M059J (cell line): ENCODE measurements at places on chromosomes 16 and 17. TPM values are rescaled to one million over a fixed set of nuclear protein-coding genes. Genes with fewer than 3 reads are reported as not detected.

- no peak for DNase-seq
These were observed 252.4 kb downstream of the NTN1 start for GRCh38 chr17:9273428-9274391.

DNA sequence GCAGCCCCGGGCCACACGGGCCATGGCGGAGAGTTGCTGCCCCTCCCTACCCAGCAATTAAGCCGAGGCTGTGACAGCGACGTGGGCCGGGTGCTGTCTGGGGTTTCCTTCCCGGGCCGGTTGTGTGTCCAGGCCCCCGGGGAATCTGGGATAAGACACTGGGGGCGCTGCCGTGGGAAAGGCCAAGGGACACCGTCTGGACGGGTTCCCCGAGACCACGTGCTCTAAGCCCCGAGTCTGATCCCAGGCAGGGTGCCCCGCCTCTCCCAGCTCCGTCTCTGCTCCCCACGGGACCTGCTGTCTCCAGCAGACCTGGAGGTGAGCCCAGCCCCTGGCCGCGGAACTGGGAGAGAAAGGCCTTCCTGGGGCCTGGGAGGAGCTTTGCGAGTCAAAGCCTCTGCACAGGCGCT is 92.2 kb downstream of the IRX3 start:
- peak; percentile 17 for DNase-seq

- DNase-seq: peak; percentile 36
These were observed 11.9 kb upstream of the DNASE1 start for GRCh38 chr16:3642397-3643094.

- no peak for DNase-seq
These were observed 4.9 kb downstream of the KRT27 start for GRCh38 chr17:40777459-40777858.

Gene ZSCAN10
- not detected in 2 replicates for total RNA-seq

DNA sequence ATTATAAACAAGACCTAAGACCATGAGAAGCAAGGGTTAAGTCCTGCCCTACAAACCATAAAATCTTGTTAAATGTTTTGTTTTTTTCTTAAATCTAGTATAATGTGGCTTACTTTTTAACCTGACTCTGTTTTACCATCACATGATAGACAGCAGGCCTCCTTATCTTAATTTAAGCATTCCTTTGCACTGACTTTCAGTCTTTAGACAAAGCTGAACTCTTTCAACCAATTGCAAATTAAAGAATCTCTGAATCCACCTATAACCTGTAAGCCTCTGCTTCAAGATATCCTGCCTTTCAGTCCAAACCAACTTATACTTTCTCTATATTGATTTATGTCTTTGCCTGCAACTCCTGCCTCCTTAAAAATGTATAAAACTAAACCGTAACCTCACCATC is 478.5 kb downstream of the GRIN2A start:
- peak; percentile 12 for DNase-seq

DNA sequence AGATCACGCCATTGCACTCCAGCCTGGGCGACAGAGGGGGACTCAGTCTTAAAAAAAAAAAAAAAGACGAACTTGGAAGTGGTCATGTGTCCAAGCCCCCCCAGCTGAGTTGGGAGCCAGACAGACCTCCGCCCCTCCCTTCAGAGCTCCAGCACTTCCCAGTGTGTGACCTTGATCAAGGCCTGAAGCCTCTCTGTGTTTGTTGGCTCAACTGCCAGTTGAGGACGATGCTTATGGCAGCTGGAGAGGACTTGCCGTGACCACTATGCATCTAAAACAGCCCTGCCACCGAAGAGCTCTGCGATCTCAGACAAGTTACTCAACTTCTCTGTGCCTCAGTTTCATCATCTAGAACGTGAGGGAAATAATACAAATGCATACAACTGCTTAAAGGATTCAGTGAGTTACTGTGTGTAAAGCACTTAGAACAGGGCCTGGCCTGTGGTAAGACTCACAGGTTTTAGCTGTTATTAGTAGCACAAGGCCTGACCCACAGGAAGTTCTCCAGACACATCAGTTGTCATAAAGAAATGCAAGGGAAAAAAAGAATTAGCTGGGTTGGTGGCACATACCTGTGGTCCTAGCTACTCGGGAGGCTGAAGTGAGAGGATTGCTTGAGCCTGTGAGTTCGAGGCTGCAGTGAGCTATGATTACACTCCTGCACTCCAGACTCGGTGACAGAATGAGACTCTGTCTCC is 7.0 kb upstream of the IL27 start:
- peak; percentile 57 for DNase-seq

Gene NXN
- total RNA-seq: 22.6 and 32.8 TPM in 2 replicates

Gene PSKH1
- 6.1 and 8.2 TPM in 2 replicates for total RNA-seq

Gene TERF2IP
- 52.9 and 65.4 TPM in 2 replicates for total RNA-seq

GRCh38 chr16:84141143-84141670 is 3.8 kb downstream of the HSDL1 start:
- DNase-seq: no peak

Gene CCDC144A
- 0.27 and 0.42 TPM in 2 replicates for total RNA-seq

GRCh38 chr16:9081158-9081557 is 10.3 kb upstream of the HAPSTR1 start:
- no peak for DNase-seq

DNA sequence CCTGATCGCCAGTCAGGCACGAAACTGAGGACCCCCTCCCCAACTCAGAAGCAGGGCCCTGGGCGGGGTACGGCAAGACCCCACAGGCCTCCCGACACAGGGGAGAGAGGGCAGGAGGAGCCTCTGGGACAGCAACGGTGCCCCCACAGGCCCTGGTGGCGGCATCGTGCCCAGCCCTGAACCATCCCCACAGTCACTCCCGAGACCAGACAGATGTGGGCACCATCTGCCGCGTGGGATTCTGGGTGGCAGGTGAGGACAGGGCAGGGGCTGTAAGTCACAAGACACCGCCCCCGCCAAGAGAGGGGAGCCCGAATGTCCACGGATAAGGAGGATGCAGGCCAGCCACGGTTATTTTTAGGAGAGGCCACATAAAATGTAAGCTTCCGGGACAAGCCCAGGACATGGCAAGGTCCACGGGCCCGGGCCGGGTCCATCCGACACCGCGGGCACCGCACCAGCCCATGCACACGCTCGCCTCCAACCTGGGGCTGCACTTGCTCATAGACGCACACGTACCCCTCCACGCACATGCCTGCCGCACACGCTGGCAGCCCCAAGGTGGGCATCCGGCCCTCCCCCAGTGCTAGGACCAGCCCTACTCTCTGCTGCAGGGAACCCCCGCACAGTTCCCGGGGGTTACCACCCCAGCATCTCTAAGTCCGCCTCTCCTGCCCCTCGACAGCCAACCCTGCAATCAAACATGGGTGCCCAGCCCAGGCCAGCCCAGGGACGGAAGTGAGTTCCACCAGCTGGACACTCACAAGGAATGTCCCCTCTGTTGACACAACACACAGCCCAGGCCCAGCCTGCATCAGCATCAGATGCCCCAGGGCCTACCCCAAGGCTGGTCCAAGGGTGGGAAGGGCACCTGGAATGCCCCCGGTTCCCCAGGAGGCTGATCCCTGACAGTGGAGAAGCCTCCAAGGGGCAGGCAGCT is 8.2 kb upstream of the PVALEF start:
- DNase-seq: no peak

Gene KREMEN2
- 2.1 and 6.3 TPM in 2 replicates for total RNA-seq

Gene HAS3
- 0.20 and 1.3 TPM in 2 replicates for total RNA-seq

GRCh38 chr16:51031598-51031997 is 119.5 kb downstream of the SALL1 start:
- DNase-seq: no peak

DNA sequence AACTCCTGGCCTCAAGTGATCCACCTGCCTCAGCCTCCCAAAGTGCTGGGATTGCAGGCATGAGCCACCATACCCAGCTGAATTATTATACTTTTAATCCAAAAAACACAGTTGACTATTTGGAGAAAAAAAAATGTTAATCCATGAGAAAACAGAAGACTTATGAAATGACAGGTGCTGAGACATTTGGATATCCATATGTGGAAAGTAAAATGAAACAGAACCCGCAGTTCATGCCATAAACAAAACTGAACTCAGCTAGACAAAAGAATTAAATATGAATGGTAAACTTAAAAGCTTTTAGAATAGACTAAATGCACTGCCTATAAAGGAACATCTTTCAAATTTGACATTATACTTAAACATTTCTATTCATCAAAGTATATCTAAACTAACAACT is 8.2 kb upstream of the RBBP6 start:
- DNase-seq: no peak

- DNase-seq: no peak
These were observed 15.8 kb upstream of the CAVIN1 start for GRCh38 chr17:42438600-42439567.

- DNase-seq: no peak
These were observed 4.6 kb downstream of the CFAP20 start for GRCh38 chr16:58124601-58124915.

GRCh38 chr17:40568074-40568836 is 3.0 kb upstream of the CCR7 start:
- DNase-seq: no peak

- no peak for DNase-seq
These were observed 28.5 kb downstream of the CACNG1 start for GRCh38 chr17:67072885-67073284.

- no peak for DNase-seq
These were observed 786.1 kb downstream of the KCNJ2 start for GRCh38 chr17:70955441-70955840.

- DNase-seq: peak; percentile 97
These were observed 33.7 kb downstream of the DDX19A start for GRCh38 chr16:70380248-70380918.

DNA sequence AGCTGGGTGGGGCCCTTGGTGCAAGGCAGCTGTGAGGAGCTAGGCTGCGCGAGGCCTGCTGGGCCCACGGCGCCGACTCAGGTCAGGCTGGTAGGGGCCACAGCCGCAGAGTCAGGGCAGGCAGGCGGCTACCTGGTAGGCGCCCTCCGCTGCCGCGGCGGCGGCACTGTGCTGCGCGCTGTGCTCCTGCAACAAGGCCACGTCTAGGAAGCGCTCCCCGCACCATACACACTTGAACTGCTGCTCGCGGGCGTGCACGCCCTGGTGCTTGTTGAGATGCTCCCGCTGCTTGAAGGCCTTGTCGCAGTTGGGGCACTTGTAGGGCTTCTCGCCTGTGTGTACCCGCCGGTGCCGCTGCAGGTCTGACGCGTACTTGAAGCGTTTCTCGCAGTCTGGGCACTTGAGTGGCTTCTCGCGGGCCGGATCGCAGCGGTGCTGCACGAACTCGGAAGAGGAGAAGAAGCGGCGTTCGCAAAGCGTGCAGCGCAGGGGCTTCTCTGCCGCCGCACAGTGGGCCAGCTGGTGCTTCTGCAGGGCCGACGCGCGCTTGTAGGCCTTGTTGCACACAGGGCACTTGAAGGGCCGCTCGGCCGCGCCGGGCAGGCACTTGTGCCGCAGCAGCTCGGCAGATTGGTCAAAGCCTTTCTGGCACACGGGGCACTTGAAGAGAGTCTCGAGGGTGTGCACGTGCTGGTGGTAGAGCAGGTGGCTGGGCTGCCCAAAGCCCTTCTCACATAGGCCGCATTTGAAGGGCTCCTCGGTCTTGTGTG is 3.9 kb downstream of the ZNF319 start:
- no peak for DNase-seq

Gene KCNG4
- not detected in 2 replicates for total RNA-seq

Gene FAM171A2
- total RNA-seq: 1.4 and 5.2 TPM in 2 replicates

Gene CDC6
- total RNA-seq: 37.5 and 48.9 TPM in 2 replicates

- DNase-seq: peak; percentile 77
These were observed 1.0 kb downstream of the HERPUD1 start for GRCh38 chr16:56932721-56933619.

DNA sequence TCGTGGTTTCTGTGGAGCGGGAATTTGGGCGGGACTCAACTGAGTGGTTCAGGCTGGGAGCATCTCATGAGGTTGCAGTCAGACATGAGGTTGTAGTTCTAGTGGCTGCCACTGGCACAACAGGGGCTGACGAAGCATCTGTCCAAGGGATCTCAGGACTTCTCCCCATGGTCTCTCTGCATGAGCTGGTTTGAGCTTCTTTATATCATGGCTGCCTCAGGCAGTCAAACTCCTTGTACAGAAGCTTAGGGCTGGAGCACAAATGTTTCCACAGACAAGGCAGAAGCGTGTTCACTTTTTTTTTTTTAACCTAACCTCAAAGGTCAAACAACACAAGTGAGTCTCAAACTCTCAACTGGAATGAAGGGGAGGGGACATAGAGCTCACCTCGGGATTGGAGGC is 243.3 kb downstream of the MSI2 start:
- no peak for DNase-seq

DNA sequence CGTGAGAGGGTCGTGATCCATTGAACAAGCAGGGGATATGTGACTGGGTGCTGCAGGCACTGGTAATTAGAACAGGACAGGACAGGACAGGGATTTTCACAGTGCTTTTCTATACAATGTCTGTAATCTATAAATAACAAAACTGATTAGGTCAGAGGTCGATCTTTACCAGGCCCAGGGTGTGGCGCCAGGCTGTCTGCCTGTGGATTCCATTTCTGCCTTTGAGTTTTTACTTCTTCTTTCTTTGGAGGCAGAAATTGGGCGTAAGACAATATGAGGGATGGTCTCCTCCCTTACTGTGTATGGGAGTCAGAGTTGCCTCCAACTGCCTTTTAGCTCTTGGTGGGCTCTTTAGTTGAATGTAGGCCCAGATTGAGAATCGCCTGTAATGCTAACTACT is 1.5 kb upstream of the ZNF764 start:
- DNase-seq: no peak

GRCh38 chr17:65456368-65457151 is 104.9 kb downstream of the AXIN2 start:
- no peak for DNase-seq

Gene SLFN14
- not detected in 2 replicates for total RNA-seq

DNA sequence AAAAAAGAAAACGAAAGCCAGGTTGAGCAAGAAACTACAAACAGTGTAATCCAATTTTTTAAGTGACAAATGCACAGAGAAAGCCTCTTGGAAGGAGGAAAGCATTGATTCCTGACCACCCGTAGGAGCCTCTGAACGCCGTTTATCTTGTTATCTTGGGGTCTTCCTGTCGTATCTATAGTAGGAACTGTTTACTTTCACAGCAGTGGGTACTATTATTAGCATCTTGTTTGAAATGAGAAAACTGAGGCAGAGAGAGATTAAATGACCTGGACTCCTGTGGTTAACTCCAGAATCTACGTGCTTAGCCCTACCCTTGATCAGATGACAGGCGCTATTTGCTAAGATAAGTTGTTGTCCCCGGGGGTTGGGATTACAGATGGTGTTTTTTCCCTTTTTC is 196.7 kb upstream of the FOXF1 start:
- DNase-seq: no peak

Gene HS3ST4
- total RNA-seq: not detected in 2 replicates

- DNase-seq: no peak
These were observed 9.9 kb upstream of the TBKBP1 start for GRCh38 chr17:47684025-47684424.
